ENCODE measurements at places on chromosomes 5 and 9.

DNA sequence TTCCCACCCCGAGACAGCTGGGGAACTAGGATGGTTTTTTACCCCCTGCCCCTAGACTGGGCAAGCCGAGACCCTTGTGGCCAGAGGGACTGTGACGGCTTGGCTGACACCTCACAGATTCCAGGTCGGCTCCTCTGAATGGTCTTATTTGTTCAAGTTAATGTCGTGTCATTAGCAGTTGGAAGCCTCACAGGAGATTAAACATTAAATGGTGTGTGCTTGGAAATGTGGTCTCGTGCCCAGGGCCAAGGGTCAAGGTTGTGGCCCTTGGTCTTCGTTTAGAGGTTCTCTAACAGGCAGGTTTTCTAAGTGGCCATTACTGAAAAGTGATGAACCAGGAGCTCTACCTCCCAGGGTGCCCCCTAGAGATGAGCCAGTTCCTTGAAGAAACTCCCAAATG is 61.2 kb upstream of the RXRA start:
- DNase-seq, result no peak

DNA sequence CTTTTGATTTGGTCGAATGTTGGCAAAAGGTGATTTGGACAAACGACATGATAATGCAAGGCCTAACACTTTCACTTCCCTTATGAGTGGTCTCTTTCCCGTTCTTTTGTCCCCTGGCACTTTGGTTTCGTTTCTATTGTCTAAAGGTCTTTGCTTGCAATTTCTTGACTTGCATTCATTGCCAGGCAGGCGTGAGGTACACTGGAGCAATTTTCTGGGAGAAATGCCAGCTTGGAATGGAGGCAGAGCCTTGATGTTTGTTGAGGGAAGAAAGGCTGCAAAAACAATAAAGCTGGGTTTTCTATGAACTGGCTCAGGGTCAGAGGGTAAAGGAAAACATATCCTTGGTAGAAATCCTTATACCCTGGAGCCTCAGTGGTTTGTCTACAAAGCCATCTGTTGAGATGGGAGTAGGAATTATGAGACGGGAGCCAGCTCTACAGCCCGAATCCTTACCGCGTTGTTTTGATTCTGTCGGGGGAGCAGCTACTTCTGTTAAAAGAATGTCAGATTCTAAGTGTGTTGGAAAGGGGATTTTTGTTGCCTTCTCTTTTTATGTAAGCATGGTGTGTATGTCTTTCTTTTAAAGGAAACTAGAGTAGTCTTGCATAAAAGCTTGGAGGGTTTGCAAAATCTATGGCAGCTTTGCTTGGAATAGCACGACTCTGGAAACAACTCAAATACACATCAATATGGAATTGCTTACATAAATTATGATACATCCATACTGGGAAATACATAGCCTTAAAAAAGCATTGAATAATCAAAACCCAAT is 158.9 kb downstream of the RMI1 start:
- DNase-seq, result peak; percentile 25

- peak; percentile 16 for DNase-seq
Measured at GRCh38 chr9:37676411-37676830, 25.7 kb downstream of the FRMPD1 start.

DNA sequence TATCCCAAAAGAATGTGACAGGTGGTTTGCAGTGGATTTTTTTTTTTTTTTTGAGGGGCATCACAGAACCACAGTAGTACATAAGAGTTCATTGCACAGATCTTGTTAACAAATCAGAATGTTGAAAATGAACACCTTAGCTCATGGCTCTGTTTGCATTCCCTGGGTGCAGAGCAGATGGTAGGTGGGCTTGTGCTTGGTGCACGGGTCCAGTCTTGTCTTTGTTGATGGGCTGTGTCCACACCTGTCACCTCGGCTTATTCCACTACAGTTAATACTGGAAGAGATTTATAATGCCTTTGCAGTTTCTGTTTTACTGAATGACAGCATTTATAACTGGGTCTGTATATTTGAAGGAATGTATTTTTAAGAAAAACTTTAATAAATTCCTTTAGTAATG is 146.6 kb downstream of the KDM4C start:
- DNase-seq, result no peak

DNA sequence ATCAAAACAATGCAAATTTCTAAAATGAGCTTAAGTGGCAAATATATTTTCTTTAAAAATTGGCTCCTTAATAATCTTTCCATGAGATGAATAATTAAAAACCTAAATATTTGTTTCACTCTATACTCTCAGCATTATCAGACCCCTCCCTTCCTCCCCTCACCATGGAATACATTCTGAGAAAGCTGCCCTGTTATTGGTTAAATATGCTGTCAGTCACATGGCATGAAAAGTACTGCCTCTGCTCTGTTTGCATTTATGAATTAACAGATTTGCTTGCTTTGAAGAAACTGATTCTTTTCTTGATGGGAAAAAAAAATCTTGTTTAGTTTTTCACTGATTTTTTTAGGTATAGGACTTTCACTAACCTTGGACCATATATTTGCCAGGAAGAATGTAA is 17.0 kb upstream of the RPS23 start:
- DNase-seq, result no peak

DNA sequence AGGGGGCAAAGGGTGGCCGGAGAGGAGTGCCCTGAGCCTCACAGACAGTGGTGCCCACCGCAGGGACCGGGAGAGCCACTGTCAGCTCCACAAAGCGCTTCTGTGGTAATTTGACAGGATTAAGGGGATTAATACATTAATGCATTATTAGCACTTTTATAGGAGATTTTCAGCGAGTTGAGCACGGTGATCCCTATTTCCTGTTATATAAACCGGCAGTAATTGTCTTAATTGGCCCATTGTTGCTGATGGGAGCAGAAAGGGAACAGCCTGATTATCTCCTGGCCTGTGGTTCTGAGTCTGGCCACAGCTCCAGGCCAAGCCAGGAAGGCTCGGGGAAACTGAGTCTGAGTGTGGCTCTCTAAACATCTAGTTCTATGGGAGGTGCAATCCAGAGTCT is 423.6 kb downstream of the CDK5RAP2 start:
- no peak for DNase-seq

GRCh38 chr9:107786561-107786960 is 297.0 kb upstream of the KLF4 start:
- DNase-seq, result no peak

Measured in NCI-H510A treated with DMSO at 0.1 percent for 48 hours (cell line).